ENCODE measurements at places on chromosomes 1 and 21.
A peak's percentile ranks its signal among the peaks of the same experiment; 100 is the strongest.

- DNase-seq: peak; percentile 55
Measured at GRCh38 chr1:225877580-225877979, 4.6 kb downstream of the TMEM63A start.

- peak; percentile 50 for DNase-seq
Measured at GRCh38 chr1:87684194-87684593, 355.5 kb downstream of the LMO4 start.

DNA sequence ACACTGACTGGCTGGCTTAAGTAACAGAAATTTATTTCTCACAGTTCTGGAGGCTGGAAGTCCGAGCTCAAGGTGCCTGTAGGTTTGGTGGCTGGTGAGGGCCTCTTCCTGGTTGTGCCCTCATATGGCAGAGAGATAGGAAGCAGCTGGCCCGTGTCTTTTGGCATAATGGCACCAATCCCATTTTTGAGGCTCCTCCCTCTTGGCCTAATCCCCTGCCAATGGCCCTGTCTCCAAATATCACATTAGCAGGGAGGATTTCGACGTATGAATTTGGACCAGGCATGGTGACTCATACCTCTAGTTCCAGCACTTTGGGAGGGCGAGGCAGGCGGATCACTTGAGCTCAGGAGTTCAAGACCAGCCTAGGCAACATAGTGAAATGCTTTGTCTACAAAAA is 37.4 kb downstream of the AGPAT3 start:
- DNase-seq: no peak

DNA sequence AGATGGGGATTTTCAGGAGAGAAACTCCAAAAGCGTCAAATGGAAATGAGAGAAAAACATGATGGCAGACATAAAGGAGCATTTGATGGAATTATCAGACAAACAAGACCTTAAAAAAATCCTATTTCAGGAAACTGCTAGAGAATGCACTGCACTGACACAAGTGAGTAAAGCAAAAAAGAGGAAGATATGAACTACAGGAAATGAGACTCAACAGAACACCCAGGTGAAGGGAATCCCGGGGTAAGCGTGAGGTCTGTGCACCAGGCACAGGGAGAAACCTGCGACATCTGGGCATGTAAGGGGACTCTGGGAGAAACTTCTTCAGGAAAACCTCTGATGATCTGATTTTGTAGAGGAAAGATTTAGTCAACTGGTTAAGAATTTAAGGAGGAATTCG is 2.8 kb downstream of the TARBP1 start:
- no peak for DNase-seq

GRCh38 chr1:86596224-86596623 is 49.3 kb downstream of the CLCA4 start:
- DNase-seq: no peak
